Regular cardiac myocyte (primary cell): ENCODE measurements at places on chromosomes 1 and 21. TPM values are rescaled to one million over a fixed set of nuclear protein-coding genes. Genes with fewer than 3 reads are reported as not detected.

TFF3 gene
- total RNA-seq: 0.58 TPM in 1 of 2 replicates, not detected in the other

FCGR2B gene
- total RNA-seq: not detected in 2 replicates

S100A10 gene
- 50.8 and 85.4 TPM in 2 replicates for total RNA-seq

RHOU gene
- total RNA-seq: under 0.01 and 1.1 TPM in 2 replicates

RPS6KC1 gene
- total RNA-seq: 26.5 and 33.0 TPM in 2 replicates

OPTC gene
- not detected in 2 replicates for total RNA-seq

SERPINC1 gene
- not detected in 2 replicates for total RNA-seq

WDR64 gene
- not detected in 2 replicates for total RNA-seq

GPR25 gene
- not detected in 2 replicates for total RNA-seq

DNALI1 gene
- 2.0 and 5.0 TPM in 2 replicates for total RNA-seq

CD48 gene
- not detected in 2 replicates for total RNA-seq

RGSL1 gene
- total RNA-seq: not detected in 2 replicates

KCNJ6 gene
- under 0.01 and 0.56 TPM in 2 replicates for total RNA-seq

RGS1 gene
- under 0.01 TPM in 1 of 2 replicates, not detected in the other for total RNA-seq

TNFRSF4 gene
- not detected in 2 replicates for total RNA-seq

TNFRSF8 gene
- under 0.01 and 0.56 TPM in 2 replicates for total RNA-seq

TRABD2B gene
- under 0.01 and 0.28 TPM in 2 replicates for total RNA-seq

PER3 gene
- total RNA-seq: 2.3 and 2.9 TPM in 2 replicates

SYPL2 gene
- 0.19 and 0.56 TPM in 2 replicates for total RNA-seq

TXNDC12 gene
- total RNA-seq: 38.2 and 39.2 TPM in 2 replicates

OR2T11 gene
- not detected in 2 replicates for total RNA-seq

HSD3B1 gene
- total RNA-seq: not detected in 2 replicates

RUNX3 gene
- not detected in 2 replicates for total RNA-seq

GNAT2 gene
- total RNA-seq: under 0.01 TPM in 2 replicates

FCRL5 gene
- not detected in 2 replicates for total RNA-seq

G0S2 gene
- total RNA-seq: 10.4 and 34.1 TPM in 2 replicates

DIRAS3 gene
- 8.2 and 128 TPM in 2 replicates for total RNA-seq

TLR5 gene
- total RNA-seq: 0.28 and 0.58 TPM in 2 replicates

RAP1GAP gene
- under 0.01 and 0.56 TPM in 2 replicates for total RNA-seq

LCE3E gene
- total RNA-seq: not detected in 2 replicates
